Stimulated activated CD4-positive, alpha-beta T cell treated with anti-CD3 and anti-CD28 coated beads, Interleukin-2, amount 100 ng/mL, for 24 hours (primary cell): ENCODE measurements at places on chromosomes 13 and 19.

GRCh38 chr13:23735329-23735728, 153.9 kb downstream of the MIPEP start:
- no peak for DNase-seq

GRCh38 chr13:109698779-109699178, 87.6 kb downstream of the IRS2 start:
- no peak for DNase-seq

DNA sequence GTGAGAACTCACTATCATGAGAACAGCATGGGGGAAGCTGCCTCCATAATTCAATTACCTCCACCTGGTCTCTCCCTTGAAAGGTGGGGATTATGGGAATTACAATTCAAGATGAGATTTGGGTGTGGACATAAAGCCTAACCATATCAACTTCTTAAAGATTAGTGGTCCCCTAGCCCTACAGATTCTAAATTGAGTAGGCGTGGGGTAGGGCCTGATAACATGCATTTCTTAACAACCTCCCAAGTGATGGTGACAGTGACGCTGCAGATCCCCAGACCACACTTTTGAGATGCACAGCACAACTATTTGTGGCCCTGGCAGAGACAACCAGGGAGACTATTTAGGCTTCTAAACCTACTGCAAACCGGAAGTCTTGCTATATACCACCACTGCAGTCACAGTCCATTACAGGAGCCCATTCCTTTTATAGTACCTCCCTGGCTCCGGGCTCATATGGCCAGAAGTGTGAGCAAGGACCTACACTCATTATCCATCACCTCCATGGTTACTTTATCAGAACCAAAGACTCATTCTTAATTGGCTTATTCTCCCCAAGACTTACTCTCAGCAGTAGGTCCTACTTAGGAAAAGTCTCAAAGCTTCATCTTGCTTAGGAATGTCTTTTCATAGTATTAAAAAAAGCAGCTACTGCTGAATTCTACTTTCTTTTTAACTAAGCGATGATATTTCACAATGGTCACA, 2.1 kb upstream of the DPY19L3 start:
- no peak for DNase-seq

- DNase-seq: no peak
Observed at GRCh38 chr13:34124666-34125306, 306.8 kb downstream of the RFC3 start.

DNA sequence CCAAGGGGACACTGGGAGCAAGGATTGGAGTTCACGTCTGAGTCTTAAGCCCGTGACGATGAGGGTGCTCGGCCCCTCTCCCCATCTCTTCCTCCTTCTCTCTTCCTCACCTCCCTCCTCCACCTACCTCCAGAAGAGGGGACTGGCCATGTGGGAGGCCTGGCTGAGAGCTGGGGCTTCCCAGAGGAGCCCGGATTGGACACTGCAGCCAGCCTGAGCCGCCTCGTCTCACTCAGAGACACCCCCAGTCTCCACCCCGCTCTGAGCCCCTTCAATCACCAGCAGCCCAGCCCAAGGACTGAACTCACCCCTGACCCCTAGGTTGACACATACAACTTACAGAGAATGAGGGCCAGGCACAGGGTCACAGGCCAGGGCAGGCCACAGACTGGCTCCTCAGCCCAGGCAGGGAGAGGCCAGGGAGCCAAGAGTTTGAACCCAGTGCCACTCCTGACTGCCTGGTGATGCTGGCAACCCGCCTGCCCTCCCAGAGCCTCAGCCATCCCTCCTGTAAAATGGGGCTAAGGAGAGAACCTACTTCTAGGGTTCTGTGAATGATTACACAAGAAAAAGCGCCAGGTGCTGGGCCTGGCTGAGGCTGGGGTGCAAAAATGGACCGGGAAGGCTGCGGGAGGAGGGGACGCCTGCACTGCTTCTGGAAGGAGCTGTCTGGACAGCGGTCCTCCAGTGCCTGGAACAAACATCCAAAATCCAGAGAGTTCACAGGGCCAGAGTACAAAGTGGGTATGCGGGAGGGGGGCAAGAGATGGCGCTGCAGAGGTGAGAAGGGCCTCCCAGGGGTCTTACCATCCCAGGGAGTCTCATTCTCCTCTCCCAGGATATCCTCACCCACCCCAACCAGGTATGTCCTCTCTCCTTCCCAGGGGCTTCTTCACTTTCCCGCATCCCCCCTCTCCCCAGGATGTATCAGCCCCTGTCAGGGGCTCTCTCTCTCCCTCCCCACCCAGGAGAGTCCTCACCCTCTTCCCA, 1.1 kb downstream of the CD79A start:
- peak; percentile 9 for DNase-seq

GRCh38 chr19:56751078-56751489, 79.5 kb upstream of the ZNF835 start:
- no peak for DNase-seq

- DNase-seq: no peak
Observed at GRCh38 chr19:46355234-46356148, 8.6 kb downstream of the PPP5C start.

DNA sequence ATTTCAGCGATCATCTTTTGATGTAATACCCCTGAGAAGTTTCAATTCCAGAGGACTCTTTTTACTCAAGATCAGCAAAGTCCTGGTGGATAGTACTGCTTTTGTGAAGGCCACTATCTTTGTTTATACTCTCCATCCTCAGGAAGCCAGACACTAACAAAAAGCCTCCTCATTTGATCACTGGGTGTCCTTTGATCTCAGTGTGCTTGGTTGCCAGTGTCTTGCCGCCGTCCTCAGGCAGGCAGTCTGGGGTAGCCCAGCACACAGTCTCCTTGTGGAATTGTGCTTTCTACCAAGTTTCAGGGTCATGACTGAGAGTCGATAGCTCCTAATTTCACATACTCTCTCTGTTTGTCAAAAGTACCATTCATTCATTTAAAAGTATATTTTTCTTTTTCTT, 762.2 kb downstream of the EFNB2 start:
- DNase-seq: no peak

DNA sequence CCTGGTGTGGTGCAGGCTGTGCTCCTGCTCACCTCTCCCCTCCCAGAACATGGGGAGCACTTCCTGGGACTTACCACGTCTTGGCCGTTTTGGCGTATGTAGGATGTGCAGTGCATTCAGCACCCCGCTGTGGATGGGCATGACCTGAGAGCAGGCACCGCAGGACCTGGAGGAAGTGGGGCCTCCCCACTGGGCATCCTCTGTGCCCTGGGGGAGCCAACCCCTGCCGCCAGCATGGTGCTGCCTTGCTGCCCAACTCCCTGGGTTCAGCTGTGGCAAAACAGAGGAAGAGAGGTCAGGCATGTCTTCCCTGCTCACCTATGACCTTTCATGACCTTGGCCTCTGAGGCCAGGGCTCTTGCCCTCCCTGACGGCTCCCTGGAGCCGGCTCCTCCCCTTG, 103.5 kb downstream of the RAB20 start:
- DNase-seq: no peak

- peak; percentile 87 for DNase-seq
Observed at GRCh38 chr19:49145573-49146407, 9.4 kb downstream of the HRC start.

DNA sequence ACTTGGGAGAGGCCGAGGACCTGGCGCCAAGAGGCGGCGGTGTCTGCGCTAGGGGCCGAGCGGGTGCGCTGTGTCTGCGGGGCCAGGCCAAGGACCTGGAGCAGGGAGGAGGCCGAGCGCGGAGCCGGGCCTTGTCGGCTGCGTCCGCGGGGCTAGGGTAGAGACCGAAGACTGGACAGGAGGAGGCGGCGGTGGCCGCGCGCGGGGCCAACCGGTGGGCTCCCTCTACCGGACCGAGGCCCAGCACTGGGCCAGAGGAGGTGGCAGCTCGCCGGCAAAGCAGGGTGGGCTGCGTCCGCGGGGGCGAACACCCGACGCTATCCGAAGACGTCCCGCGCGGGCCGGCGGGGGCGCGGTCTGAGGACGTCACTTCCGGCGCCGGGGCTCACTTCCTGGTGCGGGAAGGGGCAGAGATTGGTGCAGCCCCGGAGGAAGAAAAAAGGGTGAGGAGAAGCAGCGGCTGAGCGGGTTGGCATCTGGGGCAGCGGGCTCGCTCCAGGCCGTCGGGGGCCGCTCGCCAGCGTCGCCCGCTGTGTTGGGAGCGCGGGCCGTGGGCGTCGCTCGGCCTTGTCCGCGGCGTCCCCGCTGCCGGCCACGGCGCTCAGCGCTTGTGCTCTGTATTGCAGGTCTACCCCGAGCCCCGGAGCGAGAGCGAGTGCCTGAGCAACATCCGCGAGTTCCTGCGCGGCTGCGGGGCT, 38.3 kb downstream of the ARHGEF7 start:
- DNase-seq: peak; percentile 95

DNA sequence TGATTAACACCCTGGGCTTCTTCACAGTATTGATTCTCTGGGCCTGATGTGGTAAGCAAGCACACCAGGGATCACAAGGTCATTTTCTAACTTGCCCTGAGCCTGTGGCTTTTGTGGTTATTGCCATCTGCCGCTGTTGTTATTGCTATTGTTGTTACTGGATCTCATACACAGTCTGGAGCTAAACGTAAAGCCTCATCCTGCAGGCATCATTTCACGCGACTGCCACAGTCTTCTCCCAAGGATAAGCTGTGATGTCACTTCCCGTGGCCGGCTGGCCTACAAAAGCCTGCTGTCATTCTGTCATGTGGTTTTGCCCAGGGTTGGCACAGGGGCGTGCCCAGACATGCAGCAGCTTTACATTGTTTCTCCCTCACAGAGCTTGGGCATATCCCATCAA, 154.0 kb upstream of the GPR12 start:
- no peak for DNase-seq

DNA sequence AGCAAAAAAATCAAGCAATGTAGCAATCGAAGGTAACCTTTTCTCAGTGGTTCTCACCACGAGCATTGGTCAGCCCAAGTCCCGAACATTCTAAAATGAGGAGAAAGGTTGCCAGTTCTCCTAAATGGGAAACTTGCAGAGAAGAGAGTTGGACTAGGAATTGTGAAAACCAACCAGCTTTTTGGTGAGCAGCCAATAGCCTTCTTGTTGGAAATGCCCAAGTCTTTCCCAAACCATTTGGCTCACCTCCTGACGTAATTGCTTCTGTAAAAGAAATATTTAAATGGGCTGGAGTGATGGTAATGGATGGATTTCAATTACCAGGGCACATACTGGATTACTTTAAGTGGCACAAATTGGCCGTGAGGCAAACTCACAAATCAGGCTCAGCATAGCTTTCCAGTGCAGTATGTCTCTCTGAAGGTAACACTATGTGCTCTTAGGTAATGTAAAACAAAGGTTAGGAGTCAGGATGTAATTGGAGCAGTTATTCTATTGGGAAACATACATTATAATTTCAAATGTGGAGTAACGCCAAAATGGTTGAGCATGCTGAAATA, 423.2 kb downstream of the KLF5 start:
- no peak for DNase-seq

DNA sequence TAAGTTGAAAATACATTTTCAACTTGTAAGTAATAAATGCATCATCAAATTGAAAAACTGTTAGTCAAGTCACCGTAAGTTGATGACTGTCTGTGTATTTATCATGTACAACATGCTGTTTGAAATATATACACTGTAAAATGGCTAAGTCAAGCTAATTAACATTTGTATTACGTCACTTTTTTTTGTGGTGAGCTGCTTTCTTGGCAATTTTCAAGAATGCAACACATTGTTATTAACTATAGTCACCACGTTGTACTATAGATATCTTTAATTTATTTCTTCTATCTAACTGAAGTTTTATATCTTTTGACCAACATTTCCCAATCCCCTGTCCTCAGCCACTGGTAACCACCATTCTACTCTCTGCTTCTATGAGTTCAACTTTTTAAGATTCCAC, 57.0 kb downstream of the RBM26 start:
- no peak for DNase-seq

DNA sequence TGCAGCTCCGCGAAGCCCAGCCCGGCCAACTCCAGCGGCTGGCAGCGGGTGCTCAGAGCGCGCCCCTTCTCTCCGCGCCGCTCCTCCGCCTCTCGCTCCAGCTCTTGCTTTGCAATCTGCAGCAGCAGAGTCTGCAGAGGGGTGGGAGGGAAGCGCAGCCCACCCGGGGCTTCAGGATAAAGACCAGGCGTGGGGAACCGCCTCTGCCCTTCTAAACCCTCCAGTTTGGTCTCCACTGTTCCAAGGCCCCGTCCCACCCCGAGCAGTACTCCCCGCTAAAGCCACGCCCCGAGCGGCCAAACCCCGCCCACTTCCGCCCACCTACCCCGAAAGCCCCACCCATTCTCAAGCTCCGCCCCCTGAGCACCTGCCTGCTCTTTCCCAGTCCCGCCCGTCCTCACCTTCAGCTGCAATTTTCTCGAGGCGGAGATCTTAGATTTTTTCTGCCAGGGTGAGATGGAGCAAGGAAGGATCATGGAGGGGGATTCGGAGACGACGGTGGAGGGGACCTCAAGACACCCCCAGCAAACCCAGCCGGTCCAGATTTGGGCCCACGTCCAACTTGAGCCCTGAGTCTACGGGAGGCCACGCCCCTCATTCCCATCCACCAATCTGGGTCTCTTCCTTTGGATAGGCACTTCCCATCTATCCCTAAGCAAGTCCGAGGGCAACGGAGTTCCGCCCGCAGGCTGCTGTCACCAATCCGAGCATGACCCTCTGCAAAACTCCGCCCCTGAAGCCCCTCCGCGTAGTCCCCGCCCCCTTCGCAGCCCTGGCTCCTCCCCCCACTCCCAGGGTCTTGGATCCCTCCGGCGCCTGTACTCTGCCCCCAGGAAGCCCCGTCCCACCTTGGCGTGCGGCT, 1.1 kb downstream of the TNNI3 start:
- DNase-seq: peak; percentile 64

DNA sequence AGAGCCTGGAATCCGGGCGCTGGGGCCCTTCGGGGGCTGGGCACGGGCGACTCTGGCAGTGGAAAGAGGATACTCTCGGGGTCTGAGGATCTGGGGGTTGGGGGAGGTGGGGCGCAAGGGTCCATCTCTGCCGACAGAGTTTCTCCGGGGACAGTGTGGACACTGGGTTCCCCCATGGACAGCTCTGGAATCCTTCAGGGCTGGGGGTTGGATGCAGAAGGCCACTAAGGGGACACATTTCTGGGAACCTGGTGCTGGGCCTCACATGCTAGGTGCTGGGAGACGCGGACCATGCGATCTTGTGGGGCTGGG, 2.3 kb downstream of the TGFBR3L start:
- no peak for DNase-seq

DNA sequence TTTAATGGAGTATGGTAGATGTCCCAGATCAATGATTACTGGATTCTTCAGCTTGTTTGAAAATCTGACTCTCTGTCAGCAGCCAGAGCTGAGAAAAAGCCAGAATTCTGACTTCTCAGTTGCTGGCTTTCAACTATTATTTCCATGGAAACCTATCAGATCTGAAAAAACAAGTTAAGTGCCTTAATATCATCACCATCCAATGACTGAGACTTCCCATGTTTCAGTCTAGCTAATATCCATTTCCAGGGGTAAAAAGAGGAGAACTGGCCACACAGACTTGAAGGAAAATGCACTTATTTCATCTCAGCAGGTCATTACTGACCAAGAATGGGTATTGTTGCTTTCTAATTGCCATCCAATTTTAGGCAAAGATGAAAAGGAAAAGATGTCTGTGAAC, 75.2 kb downstream of the TNFSF11 start:
- DNase-seq: no peak

- DNase-seq: no peak
Observed at GRCh38 chr13:50766013-50766412, 77.5 kb downstream of the DLEU7 start.

- no peak for DNase-seq
Observed at GRCh38 chr13:44759384-44760360, 183.5 kb upstream of the TSC22D1 start.
